ENCODE measurements at places on chromosomes 12 and 14.

- DNase-seq = no peak
These were observed 1490.8 kb upstream of the TMEM132C start for GRCh38 chr12:126776026-126776655.

DNA sequence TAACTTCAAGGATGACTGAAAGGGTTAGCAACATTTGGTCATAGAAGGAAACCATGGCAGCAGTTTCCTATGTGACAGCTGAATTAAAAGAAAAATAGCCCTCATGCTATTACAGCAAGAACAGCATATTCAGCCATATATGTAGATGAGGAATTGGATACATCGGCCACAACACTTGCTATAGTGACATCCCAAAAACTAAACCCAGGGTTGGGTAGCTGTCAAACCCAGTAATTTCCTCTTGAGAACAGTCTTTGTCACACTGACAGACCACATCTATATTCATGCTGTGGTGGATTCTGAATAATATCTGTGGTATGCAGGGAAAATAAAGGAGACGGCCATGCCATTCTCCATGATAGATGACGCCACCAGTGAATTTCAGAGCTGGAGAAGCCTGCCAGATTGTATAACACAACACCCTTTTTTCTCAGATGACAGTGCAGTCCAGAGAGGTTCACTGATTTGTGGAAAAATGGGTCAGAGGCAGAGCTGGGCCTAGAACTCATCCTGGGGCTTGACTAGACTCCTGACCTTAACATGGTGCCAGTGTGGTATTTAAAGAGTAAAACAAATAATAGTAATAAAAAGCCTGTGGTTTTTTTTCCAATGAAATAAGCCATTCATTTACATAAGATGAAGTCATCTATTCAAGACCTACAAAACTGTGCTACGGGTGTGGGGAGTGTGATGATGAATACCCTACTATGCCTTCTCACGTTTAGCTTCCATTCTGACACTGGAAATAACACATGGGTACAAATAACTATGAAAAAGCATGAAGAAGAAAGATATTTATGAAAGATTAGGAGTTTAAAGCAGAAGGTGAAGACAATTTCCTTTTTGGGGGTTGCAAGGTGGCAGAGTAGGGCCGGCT, 32.3 kb downstream of the EFCAB11 start:
- DNase-seq = no peak

GRCh38 chr14:44814196-44814595, 147.6 kb downstream of the KLHL28 start:
- DNase-seq = no peak

- DNase-seq = no peak
These were observed 5.1 kb downstream of the PRKAG1 start for GRCh38 chr12:49013428-49013827.

GRCh38 chr14:79096811-79097210, 926.6 kb downstream of the NRXN3 start:
- DNase-seq = no peak

Data from CD8-positive, alpha-beta T cell (primary cell).